T-helper 17 cell (primary cell): ENCODE measurements at places on chromosomes 13 and 19. TPM values are rescaled to one million over a fixed set of nuclear protein-coding genes. Genes with fewer than 3 reads are reported as not detected.

GRCh38 chr19:10514211-10515145 lies 2.8 kb downstream of the S1PR5 start:
- no peak for DNase-seq

DNA sequence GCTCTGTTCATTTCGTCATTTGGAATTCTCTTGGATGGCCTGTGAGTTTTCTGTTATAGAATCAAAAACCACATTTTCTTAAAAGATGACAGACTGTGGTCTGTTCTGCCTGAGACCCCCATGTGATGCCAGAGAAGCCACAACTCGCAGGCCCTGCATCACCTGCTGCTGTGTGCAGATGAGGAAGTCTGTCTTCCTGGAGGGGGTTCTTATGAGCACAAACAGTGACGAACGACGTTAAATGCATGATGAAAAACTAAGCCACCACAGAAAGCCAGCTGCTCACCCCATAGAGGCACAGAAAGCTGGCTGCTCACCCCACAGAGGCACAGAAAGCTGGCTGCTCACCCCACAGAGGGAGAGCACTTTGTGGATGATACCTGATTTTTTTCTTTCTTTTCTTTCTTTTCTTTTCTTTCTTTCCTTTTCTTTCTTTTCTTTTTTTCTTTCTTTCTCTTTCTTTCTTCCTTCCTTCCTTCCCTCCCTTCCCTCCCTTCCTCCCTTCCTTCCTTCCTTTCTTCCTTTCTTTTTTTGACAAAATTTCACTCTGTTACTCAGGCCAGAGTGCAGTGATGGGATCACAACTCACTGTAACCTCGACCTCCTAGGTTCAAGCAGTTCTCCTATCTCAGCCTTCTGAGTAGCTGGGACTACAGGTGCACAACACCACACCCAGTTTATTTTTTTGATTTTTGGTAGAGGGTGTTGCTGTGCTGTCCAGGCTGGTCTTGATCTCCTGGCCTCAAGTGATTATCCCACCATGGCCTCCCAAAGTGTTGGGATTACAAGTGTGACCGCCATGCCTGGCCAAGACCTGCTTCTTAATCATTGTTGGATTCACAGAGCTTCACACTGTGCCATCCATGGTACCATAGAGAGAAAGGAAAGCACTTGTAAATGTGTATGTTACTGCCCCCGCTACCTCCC lies 1191.4 kb downstream of the UQCRFS1 start:
- no peak for DNase-seq

- no peak for DNase-seq
Measured at GRCh38 chr13:57918086-57918485, 286.5 kb downstream of the PCDH17 start.

The HIPK4 gene
- total RNA-seq = not detected

DNA sequence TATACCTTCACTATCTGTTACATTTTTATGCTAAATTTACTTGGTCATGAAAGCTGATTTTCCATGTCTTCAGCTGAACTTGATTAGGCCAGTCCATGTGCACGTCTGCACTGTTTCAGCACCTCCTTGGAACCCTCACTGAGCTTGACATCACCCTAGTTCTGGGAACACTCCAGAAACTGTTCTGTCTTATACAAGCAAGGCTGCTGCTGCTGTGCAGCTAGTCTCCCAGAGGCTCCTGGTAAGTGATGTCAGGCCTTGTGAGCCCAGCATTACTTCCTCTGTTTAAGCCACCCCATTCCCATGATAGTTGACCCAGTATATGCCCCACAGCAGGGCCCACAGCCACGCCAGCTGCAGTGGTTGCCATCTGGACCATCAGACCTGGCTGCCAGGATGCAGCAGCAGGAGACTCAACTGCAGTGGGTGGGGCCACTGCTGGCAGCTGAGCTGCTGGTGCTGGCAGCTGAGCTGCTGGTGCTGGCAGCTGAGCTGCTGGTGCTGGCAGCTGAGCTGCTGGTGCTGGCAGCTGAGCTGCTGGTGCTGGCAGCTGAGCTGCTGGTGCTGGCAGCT lies 90.5 kb upstream of the AKAP11 start:
- no peak for DNase-seq

GRCh38 chr19:47280183-47280797 lies 5.6 kb downstream of the INAFM1 start:
- DNase-seq = peak; percentile 48
